Head of caudate nucleus (tissue), 42 donors: ENCODE measurements at places on chromosomes 2 and 18.

GRCh38 chr2:15559379-15560139, 1.6 kb downstream of the NBAS start:
- DNase-seq, result no peak

DNA sequence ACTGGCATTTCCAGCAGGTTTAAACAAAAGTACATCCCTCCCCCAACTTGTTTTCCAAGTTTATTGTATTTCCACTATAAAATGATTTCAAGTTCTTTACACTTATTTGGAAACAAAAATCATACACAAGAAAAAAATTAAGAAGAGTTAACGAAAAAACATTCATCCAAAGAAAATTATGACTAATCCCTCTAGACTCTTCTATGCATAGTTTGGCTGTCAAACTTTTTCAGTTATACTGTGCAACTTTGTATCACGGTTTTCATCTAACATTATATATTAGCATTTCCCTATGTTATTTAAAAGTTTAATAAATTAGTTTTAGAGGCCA, 627 bp downstream of the WDCP start:
- no peak for DNase-seq

DNA sequence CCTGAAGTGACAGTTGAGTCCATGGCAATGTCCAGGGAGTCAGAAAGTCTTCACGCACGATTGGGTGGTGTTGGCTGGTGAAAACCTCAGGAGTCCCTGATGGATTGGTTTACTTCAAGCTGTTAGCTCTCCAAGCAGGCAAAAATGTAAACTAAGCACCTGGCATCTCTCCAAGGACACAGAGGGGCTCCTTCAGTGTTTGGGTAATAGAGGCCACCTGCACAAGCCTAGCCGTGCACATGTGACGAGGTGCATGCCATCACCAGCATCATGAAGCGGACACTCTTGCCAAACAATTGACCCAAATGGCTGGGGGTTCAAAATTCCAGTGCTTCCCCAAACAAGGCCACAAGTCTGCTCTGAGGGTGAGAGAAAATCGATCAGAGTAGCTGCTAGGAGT, 104.7 kb upstream of the CD302 start:
- no peak for DNase-seq

DNA sequence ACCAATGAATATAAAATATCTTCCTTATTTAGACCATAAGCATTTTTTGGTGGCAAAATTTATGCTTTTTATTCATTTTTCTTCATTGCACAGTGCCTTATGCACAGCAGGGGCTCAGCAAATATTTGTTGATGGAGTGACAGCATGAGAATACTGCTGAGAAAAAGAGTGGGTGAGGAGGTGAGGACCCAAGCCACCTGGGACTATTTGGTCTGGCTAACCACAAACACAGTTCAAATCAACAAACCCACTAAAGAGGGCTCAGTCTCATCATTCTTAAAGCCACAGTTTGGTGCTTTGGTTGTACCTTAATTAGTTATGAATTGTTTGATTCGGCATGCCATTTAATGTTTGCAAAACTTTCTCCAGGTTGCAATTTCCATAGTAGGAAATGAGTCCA, 183.5 kb upstream of the ZNF521 start:
- no peak for DNase-seq

DNA sequence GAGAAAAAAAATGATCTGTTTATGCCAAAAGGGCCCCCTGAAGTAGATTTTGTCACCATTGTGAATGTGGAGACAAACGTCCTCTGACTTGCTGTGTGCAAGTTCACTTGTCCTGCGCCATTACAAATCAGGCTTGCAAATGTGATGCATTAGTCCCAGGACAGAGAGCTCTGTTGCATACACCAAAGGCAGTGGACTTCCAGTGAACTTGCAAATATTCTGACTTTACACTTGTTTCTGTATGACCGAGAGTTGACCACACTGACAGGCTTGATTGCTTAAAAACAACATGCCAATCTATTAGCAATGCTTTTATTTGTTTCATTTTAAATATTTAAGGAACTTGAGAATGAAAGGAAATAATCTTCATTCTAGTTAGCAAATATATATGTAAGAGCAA, 293.2 kb downstream of the PLCL1 start:
- no peak for DNase-seq

- DNase-seq, result no peak
Measured at GRCh38 chr18:46069524-46069923, 2.5 kb downstream of the PSTPIP2 start.

GRCh38 chr2:95382686-95383634, 19.5 kb upstream of the FAHD2A start:
- DNase-seq, result no peak

- no peak for DNase-seq
Measured at GRCh38 chr2:142048581-142048980, 82.2 kb downstream of the LRP1B start.

DNA sequence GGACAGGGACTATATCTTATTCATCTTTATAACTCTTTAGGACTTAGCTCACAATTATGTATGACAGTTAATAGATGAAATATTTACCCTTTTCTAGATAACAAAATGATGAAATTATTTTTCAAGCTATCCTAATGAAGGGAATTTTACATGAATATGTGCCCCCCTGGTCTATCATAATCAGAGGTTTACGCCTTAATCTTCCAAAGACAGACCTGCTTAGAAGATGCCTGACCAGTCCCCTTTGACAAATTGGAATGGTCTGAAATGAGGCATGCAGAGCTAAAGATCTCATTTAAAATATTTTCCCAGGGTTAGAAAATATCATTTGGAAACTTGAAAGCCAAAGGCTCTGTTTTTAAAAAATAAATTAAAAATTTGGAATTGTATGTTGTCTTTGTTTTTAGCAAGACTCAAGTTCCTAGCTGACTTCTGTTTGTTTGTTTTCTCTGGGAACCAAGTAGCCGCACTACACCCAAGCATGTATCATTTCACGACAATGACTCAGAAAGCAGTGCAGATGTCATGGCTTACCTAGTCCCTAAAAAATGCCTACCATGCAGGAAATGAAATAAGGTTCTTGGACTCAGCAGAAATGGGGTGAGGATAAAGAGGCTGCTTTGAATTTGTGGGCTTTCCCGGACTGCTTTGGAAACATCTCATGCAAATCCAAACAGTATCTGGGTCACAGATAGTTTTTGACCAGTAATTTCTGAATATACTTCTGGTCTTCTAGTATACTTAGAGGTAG, 162.1 kb downstream of the ZEB2 start:
- no peak for DNase-seq

GRCh38 chr2:229858351-229858750, 63.5 kb downstream of the TRIP12 start:
- no peak for DNase-seq

GRCh38 chr2:160015746-160016145, 46.7 kb downstream of the PLA2R1 start:
- no peak for DNase-seq

DNA sequence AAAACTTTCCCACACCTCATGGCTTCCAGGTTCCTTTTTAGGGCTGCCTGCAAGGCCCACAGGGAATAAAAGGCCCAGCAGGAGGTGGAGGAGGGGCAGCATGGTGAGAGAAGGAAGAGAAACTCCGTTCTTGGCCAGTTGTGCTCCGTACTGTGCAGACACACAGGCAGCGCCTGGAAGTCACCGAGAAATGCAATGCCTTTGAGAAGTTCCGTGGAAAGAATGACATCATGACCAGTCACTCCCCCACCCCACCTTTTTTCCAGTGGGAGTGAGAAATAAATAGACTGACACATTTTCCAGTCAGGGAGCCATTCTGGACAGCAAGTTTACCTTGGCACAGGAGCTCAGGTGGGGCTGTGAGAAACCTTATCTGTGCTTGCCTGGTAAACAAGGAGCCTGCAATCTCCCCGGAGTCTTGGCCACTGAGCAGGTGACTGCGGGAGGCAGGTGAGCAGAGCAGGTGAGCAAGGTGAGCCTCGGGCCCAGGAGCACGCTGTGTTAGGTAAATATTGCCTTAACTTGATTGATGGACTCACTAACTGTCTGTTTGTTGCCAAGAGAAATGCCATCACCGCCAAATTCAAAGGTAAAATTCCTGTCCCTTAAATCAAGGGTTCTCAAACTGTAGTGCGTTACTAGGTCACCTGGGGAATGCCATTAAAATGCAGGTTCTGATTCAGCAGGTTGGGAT, 13.5 kb upstream of the LBH start:
- no peak for DNase-seq

GRCh38 chr18:55407191-55407590, 180.8 kb downstream of the TCF4 start:
- DNase-seq, result no peak

DNA sequence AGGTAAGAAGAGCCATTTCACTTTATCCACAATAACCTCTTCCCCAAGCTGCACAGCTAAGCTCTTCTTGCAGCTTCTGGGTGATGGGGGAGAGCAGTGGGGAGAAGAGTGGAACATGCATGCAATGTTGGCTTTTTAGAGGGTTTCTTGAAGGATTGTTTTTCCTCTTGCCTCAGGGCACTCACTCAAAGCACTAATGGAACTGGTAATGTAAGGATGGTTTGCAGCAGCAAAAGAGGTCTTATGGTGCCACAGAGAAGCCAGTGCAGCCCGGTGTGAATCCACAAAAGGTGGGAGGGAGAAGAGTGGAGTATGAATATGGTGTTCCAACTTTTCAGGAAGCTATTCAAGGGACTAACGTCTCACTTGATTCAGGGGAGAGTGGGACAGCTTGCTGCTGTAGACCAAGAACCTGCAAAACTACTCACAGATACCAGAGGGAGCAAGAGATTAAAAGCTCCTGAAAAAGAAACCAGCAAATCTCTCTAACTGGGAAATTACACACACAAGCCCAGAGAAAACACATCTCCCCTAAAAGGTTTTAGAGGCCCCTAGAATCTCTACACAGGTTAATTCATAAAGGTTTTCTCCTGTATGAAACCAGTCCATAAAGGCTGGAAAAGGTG, 116.4 kb downstream of the CHN1 start:
- no peak for DNase-seq

GRCh38 chr18:3706279-3707097, 256.5 kb downstream of the TGIF1 start:
- DNase-seq, result no peak

GRCh38 chr2:28415010-28415409, 22.4 kb downstream of the FOSL2 start:
- no peak for DNase-seq

- DNase-seq, result no peak
Measured at GRCh38 chr2:196112418-196113034, 43.9 kb upstream of the DNAH7 start.

- no peak for DNase-seq
Measured at GRCh38 chr2:25817630-25818029, 60.7 kb downstream of the ASXL2 start.

DNA sequence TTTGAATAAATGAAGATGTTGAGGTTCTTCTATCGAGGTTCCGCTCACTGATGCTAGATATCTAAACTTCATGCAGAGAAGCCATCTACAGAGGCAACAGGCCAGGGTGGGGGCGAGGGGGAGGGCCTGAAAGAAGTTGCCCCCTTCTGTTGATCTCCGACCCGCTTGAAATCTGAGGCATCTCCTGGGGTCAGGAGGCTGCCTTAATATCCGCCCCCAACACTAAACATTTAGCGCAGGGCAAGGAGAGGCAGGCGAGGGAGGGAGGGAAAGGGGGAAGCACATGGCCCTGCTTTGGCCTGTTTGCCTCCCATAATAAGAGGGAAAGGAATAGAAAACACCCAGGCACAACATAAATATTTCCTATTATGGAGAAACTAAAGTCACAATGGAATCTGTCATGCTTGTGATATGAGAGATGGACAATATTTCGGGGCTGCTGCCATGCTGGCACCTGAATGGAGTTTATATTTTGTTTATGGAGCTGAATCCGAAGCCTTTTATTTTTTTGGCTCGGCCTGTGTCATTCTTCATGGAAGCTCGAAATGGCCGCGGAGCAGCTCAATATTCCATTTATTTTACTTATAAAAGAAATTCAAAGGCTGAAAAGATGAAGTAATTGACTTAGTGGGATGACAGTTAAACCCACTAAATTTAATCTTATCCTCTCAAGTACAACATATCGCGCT, 221.1 kb downstream of the INSIG2 start:
- no peak for DNase-seq

- no peak for DNase-seq
Measured at GRCh38 chr2:8315531-8316165, 366.2 kb upstream of the ID2 start.

DNA sequence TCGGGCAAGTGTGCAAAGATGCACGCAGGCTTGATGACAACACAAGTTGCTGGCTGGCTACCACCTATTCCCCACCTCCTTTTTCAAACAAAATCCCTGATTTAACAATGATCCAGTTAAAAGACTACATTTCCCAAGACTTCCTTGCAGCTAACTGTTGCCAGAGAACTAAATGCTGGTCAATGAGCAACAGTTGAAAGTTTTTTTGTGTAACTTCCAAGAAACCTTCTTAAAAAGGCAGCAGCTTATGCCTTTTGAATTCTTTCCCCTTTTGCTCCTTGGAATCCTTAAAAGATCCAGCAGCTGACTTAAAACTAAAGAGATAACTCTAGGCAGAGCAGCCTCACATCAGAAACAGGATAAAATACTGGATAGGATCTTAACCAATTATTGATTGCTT, 38.5 kb downstream of the NPHP1 start:
- no peak for DNase-seq

DNA sequence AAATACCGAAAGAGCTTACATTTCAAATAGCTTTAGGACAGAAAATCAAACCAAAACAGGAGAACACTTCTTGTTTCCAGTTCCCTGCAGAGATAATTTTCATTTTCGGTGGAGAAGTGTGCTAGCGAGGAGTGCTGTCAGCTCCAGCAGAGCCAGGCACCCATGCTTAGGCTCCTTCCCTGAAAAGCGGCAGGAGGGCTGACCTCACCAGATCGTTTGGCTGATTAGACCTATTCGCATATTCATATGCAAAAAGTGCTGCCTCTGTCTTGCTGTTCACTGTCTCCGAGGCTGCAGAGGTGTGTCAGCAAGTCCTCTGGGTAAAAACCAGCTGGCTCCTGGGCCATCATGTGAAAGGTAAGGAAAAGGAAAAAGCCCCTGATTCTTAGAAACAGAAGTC, 225.8 kb upstream of the COPS8 start:
- DNase-seq, result no peak

GRCh38 chr2:215780907-215781685, 232.3 kb downstream of the MREG start:
- no peak for DNase-seq

- DNase-seq, result no peak
Measured at GRCh38 chr2:190637281-190637734, 11.6 kb upstream of the NAB1 start.

DNA sequence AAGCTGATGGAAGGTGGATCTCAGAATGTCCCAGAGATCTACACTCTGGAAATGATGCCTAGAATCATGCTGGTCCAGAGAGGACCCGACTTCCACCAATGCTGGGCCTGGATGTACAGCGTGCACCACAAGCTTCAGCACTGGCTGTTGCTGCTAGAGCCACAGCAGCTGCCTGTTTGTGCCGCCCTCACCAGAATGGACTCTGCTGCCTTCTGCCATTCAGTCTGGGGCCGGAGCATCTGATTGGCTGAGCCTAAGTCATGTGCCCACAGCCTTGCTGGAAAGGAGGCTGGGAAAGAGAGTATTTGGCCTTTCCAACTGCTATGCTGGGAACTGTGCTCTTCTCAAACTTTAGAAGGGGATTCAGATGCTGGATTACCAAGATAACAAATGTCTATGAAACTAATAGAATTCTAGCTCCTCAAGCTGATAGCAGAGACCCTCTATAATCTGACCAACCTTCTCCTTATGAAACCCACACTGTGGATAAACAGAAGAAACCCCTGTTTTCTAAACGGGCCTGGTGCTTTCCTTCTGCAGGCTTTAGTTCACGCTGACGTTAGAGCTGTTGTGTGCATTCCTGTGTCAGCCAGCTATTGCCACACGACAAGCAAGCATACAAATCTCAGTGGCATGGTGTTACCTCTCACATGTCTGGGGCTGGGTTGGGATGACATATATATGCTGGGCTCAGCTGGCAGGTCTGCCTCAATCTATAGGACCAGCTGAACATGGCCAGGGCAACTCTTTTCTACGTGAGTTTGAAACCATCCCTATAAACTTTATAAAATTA, 4.1 kb upstream of the LOXHD1 start:
- peak; percentile 89 for DNase-seq
